ENCODE measurements at places on chromosomes 11 and 22.
A peak's percentile ranks its signal among the peaks of the same experiment; 100 is the strongest.

DNA sequence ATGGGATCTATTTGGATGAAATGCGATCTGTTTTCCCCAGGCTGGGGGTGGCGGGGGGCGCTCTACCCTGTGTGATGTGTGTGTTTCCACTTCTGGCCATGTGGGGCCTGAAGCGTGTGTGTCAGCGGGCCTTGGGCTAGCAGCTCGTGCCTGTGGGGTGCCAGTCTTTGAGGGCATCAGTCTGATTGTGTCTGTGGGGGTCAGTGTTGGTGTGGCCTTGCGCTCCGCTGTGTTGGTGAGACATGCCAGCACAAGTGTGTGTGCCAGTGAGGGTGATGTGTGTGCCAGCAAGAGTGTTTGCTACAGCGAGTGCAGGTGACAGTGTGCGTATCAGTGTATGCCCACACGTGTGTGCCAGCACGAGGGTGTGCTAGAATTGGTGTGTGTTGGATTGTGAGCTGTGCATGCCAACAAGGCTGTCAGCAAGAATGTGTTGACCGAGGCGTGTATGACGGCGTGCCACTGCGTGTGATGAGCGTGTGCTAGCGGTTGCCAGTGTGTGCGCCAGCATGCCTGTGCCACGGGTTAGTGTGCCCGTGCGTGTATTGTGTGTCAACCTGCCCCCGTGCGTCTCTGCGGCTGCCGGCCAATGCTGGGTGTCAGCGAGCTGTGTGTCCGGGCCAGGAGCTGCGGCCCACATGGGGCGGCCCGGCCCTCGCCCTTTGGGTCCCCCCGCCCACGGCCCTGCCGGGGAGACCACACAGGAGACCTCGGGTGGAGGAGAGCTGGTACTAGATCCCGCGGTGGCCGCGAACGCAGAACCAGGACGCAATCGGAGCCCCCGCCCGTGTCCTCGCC is 519 bp downstream of the ARRB1 start:
- DNase-seq, result peak; percentile 29

GRCh38 chr22:17172029-17172833 is 13.2 kb upstream of the HDHD5 start:
- DNase-seq, result no peak

- no peak for DNase-seq
Observed at GRCh38 chr11:28673691-28674432, 565.7 kb downstream of the METTL15 start.

DNA sequence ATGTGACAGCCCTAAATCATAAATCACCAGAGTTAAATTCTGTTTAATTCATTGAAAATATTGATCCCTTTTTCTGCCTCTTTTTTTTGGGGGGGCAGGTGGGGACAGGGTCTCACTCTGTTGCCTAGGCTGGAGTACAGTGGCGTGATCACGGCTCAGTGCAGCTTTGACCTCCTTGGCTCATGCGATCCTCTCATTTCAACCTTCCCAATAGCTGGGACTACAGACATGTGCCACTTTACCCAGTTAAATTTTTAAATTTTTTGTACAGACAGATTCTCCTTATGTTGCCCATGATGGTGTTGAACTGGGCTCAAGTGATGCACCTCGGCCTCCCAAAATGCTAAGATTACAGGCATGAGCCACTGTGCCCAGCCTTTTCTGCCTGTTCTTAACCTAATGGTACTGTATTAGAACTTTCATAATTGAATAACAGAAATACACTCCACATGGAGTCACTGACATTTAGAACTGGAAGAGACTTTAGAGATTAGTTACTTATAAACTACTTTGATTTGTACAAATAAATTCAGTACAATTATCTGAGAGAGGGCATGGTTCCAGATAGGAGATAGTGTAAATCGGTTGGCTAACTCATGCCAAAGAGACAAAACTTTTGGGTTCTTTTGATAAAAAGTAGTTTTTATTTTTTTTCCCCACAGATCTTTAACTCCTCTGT is 76.4 kb upstream of the PRODH start:
- no peak for DNase-seq

- DNase-seq, result no peak
Observed at GRCh38 chr11:2517386-2518064, 72.7 kb downstream of the KCNQ1 start.

DNA sequence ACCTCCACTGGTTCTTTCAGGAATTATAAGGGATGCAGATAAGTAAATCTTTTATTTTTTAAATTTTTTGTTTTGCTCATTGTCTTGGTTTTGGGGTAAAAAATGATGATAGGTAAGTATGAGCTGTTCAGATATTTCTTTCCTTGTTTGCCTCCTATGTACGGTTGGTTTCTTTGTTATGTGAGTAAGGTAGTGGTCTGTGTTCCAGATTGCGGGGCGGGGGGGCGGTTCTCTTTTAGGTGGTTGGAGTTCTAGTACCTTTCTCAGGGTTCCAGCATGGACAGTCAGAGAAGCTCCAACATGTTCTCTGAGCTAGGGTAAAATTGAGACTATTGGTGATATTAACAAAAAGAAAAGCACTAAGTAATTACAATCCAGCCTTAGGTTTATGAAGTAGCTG is 2.4 kb downstream of the CTNND1 start:
- no peak for DNase-seq

DNA sequence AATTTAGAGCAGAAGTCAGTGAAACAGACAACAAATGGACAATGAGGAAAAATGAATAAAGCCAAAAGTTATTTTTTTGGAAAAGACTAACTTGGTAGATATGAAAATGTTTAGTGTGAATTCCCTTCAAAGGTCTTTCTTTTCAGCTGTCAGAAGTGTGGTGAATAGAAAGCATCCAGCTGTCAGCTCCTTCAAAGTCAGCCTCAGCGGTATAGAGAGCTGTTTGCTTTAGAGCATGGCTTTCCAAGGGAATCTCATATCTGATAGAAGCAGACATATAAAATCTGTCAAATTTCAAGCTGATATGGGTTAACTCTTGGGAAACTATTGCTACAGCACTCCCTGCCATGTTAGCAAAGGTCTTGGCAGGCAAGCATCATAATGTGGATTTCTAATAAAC is 309.3 kb downstream of the CASP12 start:
- DNase-seq, result no peak

DNA sequence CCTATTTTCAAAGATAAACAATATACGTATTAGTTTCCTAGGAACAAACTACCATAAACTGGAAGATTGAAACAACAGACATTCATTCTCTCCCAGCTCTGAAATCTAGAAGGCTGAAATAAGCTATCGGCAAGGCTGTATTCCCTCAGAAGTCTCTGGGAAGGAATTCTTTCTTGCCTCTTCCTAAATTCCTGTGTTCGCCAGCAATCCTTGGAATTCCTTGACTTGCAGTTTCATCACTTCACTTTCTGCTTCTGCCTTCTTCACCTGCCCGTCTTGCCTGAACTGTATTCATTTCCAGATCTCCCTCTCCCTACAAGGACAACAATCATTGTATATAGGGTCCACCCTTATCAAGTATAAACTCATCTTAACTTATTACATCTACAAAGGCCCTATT is 17.7 kb upstream of the PRDM10 start:
- no peak for DNase-seq

- no peak for DNase-seq
Observed at GRCh38 chr11:15616130-15617105, 501.7 kb downstream of the INSC start.

DNA sequence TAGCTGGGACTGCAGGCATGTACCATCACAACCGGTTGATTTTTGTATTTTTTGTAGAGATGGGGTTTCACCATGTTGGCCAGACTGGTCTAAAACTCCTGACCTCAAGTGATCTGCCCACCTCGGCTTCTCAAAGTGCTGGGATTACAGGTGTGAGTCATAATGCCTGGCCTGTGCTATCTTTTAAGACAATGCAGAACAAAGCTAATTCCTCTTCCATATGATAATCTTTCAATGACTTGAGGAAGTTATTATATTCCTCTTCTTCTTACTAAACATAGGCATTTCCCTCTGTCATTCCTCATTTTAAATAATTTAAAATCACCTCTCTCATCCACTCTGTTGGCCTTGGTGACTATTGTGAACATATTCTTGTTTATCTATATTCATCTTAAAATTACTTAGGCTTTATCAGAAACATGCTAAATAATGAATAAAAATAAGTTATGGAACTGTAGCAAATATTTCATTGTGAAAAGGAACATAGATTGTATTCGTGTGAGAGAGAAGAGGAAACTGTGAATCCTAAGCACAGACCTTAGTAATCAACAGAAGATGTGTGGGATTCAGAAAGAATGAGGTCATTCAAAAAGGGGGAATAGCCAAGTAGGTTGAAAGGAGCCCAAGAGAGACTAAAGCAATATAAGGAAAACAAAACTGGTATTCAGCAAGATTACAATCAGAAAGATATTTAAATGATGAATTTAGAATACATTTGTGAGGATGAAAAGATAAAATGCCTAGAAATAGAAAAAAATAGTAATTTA is 269.4 kb downstream of the TTC28 start:
- DNase-seq, result no peak

DNA sequence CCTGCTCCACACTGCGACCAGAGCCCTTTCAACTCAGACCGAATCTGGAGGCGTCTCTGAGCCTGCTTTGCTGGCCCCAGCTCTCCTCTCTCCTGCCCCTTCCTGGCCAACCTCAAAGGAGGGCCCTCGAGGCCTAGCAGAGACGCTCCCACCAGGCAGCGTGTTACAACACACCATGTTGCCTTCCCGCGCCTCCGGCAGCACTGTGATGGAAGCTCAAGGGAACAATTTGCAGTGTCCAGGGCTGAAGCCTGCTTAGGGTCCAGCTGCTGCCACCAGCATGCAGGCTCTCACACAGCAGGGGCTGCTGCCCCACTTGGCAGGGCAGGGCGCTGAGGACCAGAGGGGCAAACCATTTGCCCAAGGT is 18.4 kb downstream of the LINC01488 start:
- DNase-seq, result no peak

DNA sequence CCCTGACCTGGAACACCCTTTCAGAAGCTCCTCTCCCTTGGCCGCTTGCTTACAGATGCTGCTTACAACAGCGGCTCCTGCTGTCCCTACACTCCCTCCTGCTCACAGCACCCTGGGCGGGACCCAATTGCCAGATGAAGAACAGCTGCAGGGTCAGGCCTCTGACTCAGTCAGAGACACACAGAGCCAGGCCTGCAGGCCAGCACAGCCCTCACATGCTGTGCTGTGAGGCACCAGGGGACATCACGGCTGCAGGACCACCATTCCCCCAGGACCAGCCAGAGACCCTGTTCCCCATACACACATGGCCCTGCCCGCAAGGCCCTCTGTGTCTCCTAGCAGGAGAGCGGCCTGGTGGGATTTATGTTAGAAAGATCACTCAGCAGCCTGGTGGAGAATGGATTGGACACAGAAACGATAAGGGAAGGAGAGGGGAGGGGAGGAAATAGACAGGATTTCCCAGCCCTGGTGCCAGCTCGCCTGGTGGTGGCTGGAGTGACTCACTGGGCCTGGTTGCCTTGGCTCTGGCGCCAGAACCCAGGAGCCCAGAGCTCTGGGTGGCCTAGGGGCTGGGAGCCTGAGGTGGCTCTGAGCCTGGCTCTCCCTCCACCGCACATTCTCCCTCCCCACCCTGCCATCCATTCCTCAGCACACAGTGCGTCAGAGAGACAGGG is 6.7 kb downstream of the CAPN5 start:
- no peak for DNase-seq

DNA sequence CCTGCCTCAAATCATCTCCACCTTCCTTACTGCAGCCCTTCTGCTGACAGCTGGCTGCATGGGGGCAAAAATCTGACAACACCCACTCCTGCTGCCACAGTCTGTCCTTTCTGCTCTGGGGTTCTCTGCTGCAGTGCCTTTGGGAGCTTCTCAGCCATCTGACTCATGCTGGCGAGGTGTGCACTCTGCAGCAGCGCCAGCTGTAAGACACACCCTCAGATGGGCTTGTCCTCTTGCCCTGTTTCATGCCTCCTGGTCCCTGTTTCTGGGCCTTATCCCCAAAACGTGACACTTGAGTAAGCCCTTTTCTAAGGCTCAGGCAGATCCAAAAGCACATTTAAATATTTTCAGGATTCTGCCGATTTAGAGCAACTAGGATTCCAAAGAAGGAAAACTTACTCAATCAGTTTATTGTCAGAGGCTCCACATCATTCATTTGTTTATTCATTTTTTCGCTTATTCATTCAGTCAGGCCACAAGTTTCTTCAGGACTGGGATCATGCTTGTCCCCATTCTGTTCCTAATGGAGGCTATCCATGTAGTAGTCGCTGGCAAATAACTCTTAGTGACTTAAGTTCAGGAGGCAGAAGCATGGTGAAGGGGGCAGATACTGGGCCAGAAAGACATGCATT is 60.2 kb downstream of the SMIM38 start:
- no peak for DNase-seq

GRCh38 chr11:96043291-96043690 is 119.4 kb upstream of the MTMR2 start:
- no peak for DNase-seq

GRCh38 chr11:27934830-27935145 is 173.2 kb downstream of the KIF18A start:
- no peak for DNase-seq

DNA sequence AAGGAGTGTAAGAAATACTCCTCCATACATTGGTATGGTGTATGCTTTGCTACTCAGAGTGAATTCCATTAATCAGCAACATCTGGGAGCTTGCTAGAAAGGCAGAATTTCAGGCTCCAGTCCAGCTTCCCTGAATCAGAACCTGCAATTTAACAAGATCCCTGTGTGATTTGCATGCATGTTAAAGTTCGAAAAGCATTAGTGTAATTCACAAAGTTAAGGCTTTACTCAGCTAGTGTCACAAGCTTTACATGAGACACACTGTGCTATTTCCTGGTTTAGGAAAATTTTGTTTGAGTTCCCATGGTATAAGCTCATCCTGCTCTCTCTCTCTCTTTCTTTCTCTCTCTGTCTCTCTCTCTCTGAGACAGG is 37.0 kb upstream of the HEPHL1 start:
- no peak for DNase-seq

GRCh38 chr11:8709002-8709672 is 26.5 kb downstream of the RPL27A start:
- DNase-seq, result no peak

- no peak for DNase-seq
Observed at GRCh38 chr11:58446294-58446693, 4.3 kb upstream of the OR5B12 start.

DNA sequence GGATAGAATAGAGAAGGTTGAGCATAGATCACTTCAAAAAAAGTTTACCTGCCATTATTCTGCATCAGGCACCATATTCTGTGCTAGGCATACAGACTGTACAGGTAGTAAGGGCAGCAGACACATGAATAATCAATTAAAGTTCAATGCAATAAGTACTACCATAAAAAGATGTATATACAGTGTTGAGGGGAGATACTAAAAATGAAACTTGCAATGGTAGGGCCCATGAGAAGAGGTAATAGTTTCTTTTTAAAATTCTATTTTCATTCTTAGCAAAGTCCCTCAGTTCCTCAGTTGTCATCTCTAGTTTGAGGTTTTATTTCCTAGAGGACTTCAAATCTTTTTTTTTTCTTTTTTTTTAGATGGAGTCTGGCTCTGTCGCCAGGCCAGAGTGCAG is 819.9 kb downstream of the FAM181B start:
- DNase-seq, result no peak

DNA sequence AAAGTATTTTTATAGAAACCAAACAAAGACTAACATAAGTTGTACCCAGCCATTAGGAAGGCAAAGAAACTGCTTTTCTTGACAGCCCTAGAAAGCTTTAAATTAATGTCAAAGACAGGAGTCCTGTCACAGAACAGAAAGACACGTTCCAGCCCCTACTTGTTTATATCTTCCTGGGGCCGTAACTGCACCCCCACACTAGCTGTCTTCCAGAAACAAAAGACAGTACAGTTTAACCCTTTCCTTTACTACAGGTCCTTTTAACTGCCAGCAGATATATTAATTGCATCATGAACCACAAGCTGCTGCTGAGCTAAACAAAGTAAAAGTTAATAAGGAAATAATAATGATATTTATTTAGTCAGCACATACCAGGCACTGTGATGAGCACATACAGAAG is 20.3 kb upstream of the CFAP300 start:
- no peak for DNase-seq

Data from stimulated activated CD4-positive, alpha-beta T cell treated with anti-CD3 and anti-CD28 coated beads, Interleukin-15, amount 100 ng/mL, for 1 hour (primary cell).